Activated effector memory CD4-positive, alpha-beta T cell treated with anti-CD3 and anti-CD28 coated beads, Interleukin-2, amount 50 U/mL, for 16 hours (primary cell): ENCODE measurements at places on chromosomes 6 and 20.

GRCh38 chr6:112241820-112242429, 12.4 kb downstream of the LAMA4 start:
- no peak for DNase-seq

- peak; percentile 84 for DNase-seq
Observed at GRCh38 chr6:90078513-90079289, 184.4 kb downstream of the GJA10 start.

DNA sequence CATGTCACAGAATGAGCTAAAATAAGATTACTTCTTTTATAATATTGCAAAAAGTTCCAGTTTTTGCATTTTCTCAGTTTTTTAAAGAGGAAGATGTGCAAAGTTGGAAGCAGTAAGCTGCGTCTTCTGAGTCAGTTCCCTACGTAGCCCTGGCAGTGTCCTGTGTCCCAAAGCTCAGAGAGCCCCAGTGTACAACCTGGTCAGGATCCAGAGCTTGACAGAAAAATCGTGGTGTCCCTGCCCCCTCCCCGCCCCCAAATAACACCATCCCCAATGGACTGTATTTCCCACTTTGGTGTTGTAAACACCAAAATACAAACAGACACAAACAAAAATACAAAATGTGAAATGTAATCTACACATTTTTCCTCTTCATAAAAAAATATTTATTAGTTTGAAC, 4.6 kb downstream of the SLC2A4RG start:
- no peak for DNase-seq

- DNase-seq = no peak
Observed at GRCh38 chr6:108738684-108739416, 109.4 kb upstream of the ARMC2 start.

GRCh38 chr6:107991061-107991460, 33.1 kb upstream of the SEC63 start:
- DNase-seq = no peak

GRCh38 chr6:13559968-13560650, 14.3 kb upstream of the SIRT5 start:
- no peak for DNase-seq

DNA sequence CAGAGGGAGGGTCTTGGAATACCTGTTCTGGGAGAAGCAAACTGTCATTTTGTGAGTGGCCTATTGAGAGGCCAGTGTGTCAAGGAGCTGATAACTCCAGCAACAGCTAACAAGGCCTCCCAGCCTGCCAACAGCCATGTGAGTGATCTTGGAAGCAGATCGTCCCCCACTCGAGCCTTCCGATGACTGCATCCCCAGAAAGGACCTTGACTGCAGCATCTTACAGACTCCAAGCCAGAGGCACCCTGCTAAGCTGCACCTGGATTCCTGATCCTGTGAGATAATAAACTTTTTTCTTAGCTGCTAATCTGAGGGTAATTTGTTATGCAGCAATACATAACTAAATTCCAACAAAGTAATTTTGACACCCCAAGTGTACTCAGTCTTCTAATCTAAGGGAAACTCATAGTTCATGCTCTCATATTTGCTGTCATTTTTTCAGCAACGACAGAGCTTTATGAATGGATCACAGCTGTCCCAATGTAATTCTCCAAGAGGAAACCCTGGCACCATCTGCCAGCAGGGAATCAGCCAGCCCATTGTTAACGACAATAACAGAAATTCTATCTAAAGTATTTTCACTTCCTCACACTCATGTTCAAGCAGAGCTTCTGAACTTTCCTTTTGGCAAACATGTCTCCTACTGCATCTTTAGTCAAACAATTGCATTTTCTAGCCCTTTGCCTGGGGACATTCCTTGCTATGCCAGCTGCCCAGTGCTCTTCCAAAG, 470.2 kb upstream of the BTBD3 start:
- DNase-seq = no peak

- no peak for DNase-seq
Observed at GRCh38 chr6:75306064-75306463, 21.5 kb upstream of the TMEM30A start.

DNA sequence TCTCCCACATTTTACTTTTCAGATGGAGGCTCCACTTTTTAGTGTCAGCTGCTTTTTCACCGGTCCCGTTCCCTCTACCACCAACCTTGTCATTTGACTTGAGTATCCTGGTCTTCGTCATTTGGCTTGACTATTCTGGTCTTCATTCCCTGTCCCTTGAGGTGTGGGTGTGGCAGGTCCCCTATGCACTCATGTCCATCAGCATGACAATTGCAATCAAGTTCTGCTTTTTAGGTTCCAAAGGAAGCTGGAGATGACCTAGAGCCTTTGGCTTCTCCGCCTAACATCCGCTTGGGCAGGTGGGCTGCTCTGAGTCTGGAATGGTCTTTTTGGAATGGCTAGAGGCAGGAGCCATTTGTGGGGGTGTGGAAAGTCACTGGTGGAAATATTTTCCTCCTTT, 99.8 kb upstream of the MLN start:
- no peak for DNase-seq

- no peak for DNase-seq
Observed at GRCh38 chr6:85468326-85468725, 18.4 kb downstream of the NT5E start.

GRCh38 chr20:20490673-20491072, 122.8 kb downstream of the INSM1 start:
- DNase-seq = no peak

- DNase-seq = no peak
Observed at GRCh38 chr6:139522511-139523220, 148.2 kb upstream of the CITED2 start.

DNA sequence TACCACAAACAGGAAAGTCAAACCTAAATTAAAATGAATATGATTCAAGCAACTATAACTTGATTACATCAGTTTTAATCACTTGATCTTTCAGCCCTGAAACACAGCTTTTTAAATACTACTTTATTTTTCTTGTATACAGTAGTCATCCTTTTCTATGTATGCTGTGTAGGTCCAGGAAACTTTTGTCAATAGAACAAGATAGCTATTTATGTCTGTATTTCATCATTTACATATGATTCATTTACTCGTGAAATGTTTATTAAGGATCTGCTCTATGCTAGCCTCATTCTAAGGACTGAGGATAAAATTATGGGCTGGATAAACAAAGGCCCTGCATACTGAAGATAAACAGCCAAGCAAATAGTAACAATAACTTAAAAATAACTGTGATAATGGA, 930.2 kb downstream of the TFAP2A start:
- DNase-seq = no peak

GRCh38 chr6:137155830-137156229, 17.6 kb downstream of the IL22RA2 start:
- no peak for DNase-seq

- no peak for DNase-seq
Observed at GRCh38 chr6:29685718-29686326, 4.9 kb upstream of the ZFP57 start.

- DNase-seq = no peak
Observed at GRCh38 chr6:85576476-85576875, 17.2 kb downstream of the SNX14 start.

GRCh38 chr20:4216142-4216735, 200.9 kb upstream of the RNF24 start:
- DNase-seq = no peak

GRCh38 chr6:39495640-39496039, 173.1 kb upstream of the KCNK16 start:
- no peak for DNase-seq

GRCh38 chr6:11618533-11618932, 81.0 kb downstream of the TMEM170B start:
- DNase-seq = no peak

DNA sequence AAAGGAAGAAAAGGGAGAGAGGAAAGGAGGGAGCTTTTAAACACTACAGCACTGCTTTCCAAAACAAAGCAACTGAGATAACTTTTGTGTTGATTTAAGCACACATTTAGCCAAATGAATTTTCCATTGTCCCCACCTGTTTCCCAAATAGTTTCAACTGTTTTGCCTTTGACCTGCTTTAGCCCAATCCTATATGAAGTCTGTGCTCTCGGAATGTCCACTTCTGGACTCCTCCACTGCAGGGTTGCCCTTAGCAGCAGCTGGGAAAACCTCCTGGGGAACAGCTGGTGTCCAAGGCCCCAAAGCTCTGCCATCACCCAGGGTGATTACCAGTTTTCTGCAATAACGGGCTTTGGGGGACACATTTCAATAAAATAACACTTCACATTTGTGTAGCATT, 44.9 kb upstream of the PKHD1 start:
- DNase-seq = no peak

- peak; percentile 64 for DNase-seq
Observed at GRCh38 chr6:170292407-170293158, 1.7 kb upstream of the DLL1 start.

GRCh38 chr20:1539816-1540419, 17.6 kb downstream of the SIRPD start:
- DNase-seq = no peak

- DNase-seq = no peak
Observed at GRCh38 chr20:47711046-47711752, 74.1 kb downstream of the SULF2 start.

DNA sequence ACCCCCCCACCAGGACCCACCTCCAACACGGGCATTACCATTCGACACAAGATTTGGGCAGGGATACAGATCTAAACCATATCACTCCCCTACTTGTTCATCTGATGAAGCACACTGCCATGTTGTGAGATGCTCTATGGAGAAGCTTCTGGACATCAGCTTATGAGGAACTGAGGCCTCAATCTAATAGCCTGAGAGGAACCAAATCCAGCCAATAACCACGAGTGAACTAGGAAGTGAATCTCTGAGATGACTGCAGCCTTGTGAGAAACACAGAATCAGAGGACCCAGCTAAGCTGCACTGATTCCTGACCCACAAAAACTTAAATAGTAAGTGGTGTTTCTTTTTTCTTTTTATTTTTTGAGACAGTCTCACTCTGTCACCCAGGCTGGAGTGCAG, 21.6 kb upstream of the ZBTB2 start:
- no peak for DNase-seq

DNA sequence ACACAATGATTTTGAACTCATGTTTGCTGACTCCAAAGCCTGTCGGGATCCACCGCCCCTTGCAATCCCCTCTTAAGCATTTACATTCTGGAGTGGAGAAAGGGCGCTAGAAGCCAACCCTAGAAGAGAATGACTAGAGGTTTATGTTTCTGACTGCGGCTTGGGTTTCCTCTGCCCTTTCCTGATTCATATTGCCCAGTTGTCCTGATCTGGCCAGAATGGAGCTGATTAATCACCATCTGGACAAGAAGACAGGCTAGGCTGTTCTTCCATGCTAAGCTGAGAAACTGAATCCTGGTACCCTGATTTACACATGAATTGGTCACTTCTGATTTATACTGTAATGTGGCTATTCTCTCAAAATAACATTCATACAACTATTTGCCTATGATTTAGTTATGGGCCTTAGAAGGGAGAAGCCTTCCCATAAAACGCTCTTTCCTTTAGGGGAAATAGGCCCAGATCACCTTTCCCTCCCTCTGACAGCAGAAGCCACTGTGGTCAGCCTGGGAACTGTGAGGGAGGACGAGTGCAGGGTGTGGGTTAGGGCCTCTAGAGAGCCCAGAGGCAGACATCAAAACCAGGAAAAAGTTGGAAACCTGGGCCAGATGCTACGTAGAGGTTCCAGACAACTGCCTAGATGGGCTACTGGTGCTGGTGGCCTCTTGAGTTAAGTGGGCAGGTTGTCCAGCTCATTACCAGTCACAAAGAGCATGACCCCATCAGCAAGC, 199.2 kb upstream of the PRDM1 start:
- no peak for DNase-seq

DNA sequence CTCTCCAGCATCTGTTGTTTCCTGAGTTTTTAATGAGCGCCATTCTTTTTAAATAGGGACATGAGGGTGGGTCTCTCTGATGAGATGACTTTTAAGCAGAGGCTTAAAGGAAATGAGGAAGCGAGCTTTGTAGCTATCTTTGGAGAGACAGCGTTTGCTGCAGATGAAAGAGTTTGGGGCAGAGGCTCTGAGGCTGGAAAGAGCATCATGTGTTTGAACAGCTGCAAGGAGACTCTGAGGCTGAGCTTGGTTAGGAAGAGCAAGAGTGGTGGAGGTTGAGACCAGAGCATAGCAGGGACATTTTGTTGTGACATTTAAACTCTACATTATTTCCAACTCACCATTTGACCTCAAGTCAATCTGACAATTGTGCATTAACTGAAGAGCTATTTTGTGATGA, 38.3 kb upstream of the TMX4 start:
- no peak for DNase-seq

GRCh38 chr20:57164872-57165271, 101.6 kb downstream of the BMP7 start:
- DNase-seq = no peak

DNA sequence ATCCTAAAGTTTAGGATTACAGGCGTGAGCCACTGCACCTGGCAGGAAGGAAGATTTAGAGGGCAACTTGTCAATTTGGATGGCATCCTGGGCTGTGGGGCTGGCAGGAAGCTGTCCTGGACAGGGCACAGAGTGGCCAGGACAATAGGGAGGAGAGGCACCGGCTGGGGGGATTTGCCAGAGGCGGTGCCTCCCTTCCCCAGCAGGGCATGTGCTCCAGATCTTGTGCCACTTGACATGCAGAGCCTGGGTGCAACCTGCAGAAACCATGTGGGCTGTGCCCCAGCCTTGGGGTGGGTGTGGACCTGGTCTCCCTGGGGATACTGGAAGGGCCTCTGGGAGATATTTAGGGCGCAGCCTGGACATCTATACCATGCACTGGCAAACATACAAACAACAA, 58.6 kb upstream of the EEF1A1 start:
- no peak for DNase-seq

GRCh38 chr6:156809034-156809433, 31.9 kb downstream of the ARID1B start:
- DNase-seq = no peak

GRCh38 chr6:3835055-3835731, 14.0 kb upstream of the FAM50B start:
- DNase-seq = no peak

DNA sequence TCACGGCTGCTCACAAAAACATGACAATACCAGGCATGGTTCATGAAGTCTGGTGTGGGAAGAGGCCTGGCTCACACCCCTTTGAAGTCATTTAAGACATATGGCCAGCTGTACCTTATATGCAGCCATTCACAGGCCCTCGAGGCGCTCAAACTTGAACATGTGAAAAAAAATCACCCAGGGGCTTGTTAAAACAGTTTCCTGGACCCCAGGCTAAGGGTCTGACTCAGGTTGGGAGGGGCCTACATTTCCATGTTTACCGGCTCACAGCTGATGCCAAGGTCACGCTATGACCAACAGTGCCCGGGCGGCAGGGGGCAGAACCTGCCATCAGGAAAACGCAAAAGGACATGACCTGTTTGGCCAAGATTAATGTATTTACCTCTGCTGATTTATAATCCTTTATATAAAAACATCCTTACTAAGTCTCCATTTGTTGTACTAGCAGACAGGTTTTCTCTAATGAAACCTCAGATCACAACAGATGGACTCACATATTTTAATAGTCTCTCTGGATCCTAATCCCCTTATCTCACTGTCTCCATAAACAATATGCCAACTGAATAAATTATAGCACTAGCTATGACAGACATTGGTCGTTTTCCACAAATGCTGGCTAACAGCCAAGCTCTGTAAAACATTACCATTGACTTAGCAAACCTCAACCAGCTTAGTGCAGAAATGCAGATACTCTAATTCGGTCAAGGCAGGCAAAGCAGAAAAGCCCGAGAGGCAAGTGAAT, 19.9 kb downstream of the EZR start:
- DNase-seq = no peak
